ENCODE measurements at places on chromosomes 11 and 22. TPM values are rescaled to one million over a fixed set of nuclear protein-coding genes. Genes with fewer than 3 reads are reported as not detected.

Gene CTR9
- total RNA-seq: 28.5 TPM

Gene BCR
- total RNA-seq: 44.6 TPM

Gene BLID
- 2.8 TPM for total RNA-seq

Gene CCDC88B
- 3.3 TPM for total RNA-seq

Gene OR51V1
- not detected for total RNA-seq

DNA sequence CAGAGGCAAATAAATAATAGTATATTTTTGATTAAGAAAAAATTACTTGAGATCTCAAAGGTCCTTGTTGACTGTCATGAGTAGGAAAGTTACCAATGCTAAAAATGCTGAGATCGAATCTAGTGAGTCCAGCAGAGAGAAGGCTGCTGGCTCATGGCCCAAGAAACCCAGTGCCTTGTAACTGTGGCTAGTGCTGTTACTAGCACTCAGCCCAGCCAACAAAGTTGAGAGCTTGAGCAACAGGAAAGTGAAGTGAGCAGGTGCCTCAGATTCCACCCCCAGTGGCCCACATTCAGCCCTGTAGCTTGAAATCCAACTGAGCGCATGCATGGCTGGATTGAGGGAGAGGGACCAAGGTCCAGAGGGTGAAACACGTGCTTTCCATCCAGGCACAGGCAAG lies 398.2 kb downstream of the SHANK2 start:
- no peak for DNase-seq

DNA sequence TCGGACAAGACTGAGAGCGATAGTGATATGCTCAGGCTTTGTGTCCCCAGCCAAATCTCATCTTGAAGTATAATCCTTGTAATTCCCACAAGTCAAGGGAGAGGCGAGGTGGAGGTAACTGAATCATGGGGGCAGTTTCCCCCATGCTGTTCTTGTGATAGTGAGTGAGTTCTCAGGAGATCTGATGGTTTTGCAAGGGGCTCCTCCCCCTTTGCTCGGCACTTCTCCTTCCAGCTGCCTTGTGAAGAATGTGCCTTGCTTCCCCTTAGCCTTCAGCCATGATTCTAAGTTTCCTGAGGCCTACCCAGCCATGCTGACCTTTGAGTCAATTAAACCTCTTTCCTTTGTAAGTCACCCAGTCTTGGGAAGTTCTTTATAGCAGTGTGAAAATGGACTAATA lies 7.5 kb upstream of the FOLR2 start:
- no peak for DNase-seq

GRCh38 chr22:24901448-24901847 lies 45.0 kb downstream of the LHFPL7 start:
- no peak for DNase-seq

- no peak for DNase-seq
Observed at GRCh38 chr11:128519338-128519737, 68.0 kb downstream of the ETS1 start.

GRCh38 chr11:128242451-128242850 lies 344.9 kb downstream of the ETS1 start:
- no peak for DNase-seq

DNA sequence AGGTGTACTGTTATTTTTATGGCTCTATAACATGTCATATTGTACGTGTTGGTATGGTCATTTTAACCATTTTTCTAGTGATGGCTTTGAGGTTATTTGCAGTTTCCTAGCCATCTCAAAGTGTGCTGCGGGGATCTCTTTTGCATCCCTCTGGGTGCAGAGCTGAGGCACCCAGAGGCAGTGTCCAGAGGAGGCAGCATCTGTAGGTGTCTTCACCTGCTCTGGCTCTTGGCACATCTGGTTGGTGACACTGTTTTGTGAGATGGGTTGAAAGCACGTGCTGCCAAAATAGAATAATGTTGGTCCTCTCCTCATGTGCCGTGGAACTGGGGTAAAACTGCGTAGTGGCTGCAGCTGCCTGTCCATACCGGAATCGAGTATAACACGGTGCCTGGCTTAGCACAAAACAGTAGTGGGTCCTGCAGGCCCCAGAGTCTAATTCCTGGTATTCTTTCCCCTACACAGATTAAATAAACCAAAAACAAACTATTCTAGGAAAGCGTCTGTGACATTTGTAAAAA lies 12.9 kb downstream of the NEAT1 start:
- DNase-seq: no peak

DNA sequence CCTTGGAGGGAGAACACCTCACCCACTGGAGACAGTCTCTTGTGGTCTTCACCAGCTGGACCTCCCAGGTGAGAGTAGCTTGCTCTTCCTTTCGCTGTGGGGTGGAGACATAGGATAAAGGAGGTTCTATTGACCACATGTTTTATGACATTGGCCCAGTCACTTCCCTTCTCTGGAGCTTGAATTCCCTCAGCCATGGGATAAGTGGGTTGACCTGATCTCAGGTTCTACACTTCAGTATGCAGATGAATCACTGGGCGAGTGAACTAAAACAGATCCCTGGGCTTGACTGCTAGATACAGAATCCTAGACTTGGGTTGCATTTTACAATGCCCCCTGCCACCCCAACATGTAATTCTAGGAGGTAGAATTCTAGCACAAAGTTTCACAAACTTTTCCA lies 54.8 kb upstream of the PRSS23 start:
- no peak for DNase-seq

Data from breast epithelium (tissue), 4 donors.